NCI-H1930 (cell line): ENCODE measurements at places on chromosomes 5 and 9.

- no peak for DNase-seq
Observed at GRCh38 chr9:7209990-7210389, 452.2 kb downstream of the KDM4C start.

- no peak for DNase-seq
Observed at GRCh38 chr5:96527768-96528661, 95.0 kb upstream of the PCSK1 start.

DNA sequence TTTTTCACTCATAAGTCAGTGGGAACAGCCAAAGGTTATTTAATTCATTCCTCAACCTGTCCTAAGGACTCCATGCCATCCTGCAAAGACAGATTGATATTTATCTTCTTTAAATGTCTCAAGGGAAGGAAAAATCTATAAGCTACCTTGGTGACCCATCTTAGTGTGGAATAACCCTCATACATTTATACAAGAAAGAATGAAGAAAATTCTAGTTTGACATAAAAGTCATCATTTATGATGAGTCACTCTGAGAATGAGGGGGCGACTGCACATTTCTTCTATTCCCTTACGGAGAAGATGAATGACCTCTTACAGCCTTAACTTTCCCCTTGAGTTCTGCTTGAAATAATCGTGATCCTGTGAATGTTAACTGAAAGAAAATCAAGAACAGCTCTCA, 26.8 kb upstream of the NUDT12 start:
- no peak for DNase-seq

- DNase-seq = no peak
Observed at GRCh38 chr9:136044971-136045594, 50.0 kb downstream of the NACC2 start.

GRCh38 chr5:143207058-143207457, 196.4 kb downstream of the NR3C1 start:
- no peak for DNase-seq

DNA sequence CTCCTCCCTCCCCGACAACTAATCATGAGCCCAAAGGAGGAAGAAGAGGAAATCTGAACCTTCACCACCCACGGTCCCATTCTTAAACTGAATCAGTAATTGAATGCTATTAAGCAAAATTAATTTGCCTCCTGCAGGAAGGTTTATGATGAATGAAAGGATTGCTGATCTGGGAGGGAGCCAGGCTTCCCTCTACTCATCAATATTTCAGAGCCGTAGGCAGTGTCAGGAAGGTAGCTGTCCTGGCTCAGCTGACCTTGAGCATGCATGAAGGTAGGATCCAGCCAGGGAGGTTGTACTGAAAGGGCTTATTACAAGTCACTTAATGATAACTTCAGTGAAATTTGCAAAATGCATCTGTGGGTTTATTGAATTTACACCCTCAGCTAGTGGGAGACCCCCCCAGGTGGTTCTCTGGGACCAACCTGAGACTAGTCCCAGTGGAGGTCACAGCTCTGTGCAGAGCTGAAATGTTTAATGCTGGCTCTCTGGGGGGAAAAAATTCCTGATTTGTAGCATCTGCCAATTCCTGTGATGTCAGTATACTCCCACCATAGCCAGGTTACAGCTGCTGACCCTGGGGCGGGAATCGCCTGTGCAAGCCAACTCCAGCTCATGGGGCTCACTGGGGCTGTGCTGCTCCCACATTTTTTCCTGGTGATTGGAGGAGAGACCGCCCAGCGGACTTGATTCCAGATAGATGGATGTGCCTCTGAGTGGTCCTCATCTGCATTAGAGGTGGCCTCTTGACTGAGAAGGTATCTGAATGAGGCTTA, 47.9 kb upstream of the NCS1 start:
- DNase-seq = no peak

GRCh38 chr9:20659474-20659967, 24.5 kb upstream of the FOCAD start:
- no peak for DNase-seq

- DNase-seq = no peak
Observed at GRCh38 chr9:16693616-16694015, 176.9 kb downstream of the BNC2 start.

GRCh38 chr9:2319421-2319820, 302.2 kb upstream of the VLDLR start:
- no peak for DNase-seq

GRCh38 chr9:14868772-14869583, 41.2 kb downstream of the FREM1 start:
- no peak for DNase-seq
